ENCODE measurements at places on chromosomes 6 and 20.

- DNase-seq: no peak
Observed at GRCh38 chr6:36967757-36968156, 13.2 kb downstream of the PI16 start.

- no peak for DNase-seq
Observed at GRCh38 chr6:108869876-108870275, 21.7 kb downstream of the ARMC2 start.

DNA sequence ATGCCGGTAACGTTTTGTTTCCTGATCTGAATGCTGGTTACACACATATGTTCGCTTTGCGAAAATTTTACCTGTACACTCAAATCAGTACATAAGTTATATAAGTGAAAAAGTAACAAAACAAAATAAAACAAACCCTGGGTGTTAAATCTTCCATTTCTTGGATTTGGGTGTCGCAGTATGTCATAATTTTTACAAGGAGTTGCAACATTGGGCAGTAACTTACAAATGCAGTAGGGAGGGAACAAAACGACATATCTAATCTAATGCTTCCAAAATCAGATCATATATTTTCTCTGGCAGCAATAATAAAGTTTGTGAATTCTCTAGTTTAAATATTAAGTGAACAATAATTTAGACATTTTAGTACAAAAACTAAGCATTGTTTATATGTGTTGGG lies 25.2 kb downstream of the SNX14 start:
- DNase-seq: no peak

- no peak for DNase-seq
Observed at GRCh38 chr6:131413831-131414191, 159.2 kb upstream of the ARG1 start.

DNA sequence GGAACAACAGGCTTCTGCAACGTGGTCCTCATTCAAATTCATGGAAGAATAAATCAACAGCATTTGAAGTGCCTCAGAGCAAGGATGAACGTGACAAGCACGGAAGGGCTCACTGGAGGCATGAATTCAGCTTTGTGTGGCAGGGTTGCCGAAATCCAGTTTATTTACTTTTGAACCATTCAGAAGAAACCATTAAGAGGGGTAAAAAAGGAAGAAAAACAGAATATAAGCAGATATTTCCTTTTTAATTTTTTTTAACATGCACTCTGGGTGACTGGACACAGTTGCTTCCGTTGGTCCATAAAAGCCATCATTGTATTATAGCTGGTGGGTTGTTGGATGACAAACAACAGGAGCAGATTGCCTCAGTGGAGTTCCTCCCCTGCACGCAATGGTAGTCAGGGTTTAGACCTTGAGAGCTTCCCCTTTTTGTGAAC lies 17.3 kb upstream of the SNRPB2 start:
- DNase-seq: no peak

DNA sequence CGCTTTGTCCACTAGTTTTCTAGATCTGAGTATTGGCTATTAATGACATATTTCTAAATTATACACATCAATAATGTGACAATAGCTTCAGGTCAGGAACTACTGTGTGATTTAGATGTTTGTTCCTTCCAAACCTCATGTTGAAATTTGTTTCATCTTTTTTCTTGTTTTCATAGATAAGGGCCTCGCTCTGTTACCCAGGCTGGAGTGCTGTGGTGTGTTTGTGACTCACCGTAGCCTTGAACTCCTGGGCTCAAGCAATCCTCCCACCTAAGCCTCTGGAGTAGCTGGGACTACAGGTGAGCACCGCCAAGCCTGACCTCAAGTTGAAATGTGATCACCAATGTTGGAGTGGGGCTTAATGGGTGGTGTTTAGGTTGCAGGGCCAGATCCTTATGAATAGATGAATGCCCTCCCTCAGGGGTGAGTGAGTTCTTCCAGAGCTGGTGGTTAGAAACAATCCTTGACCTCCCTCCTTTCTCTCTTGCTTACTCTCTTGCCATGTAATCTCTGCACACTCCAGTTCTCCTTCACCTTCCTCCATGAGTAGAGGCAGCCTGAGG lies 5.9 kb upstream of the NQO2 start:
- no peak for DNase-seq

GRCh38 chr6:112522587-112522986 lies 175.5 kb downstream of the RFPL4B start:
- no peak for DNase-seq

- DNase-seq: no peak
Observed at GRCh38 chr20:62163485-62163865, 19.4 kb upstream of the MTG2 start.

DNA sequence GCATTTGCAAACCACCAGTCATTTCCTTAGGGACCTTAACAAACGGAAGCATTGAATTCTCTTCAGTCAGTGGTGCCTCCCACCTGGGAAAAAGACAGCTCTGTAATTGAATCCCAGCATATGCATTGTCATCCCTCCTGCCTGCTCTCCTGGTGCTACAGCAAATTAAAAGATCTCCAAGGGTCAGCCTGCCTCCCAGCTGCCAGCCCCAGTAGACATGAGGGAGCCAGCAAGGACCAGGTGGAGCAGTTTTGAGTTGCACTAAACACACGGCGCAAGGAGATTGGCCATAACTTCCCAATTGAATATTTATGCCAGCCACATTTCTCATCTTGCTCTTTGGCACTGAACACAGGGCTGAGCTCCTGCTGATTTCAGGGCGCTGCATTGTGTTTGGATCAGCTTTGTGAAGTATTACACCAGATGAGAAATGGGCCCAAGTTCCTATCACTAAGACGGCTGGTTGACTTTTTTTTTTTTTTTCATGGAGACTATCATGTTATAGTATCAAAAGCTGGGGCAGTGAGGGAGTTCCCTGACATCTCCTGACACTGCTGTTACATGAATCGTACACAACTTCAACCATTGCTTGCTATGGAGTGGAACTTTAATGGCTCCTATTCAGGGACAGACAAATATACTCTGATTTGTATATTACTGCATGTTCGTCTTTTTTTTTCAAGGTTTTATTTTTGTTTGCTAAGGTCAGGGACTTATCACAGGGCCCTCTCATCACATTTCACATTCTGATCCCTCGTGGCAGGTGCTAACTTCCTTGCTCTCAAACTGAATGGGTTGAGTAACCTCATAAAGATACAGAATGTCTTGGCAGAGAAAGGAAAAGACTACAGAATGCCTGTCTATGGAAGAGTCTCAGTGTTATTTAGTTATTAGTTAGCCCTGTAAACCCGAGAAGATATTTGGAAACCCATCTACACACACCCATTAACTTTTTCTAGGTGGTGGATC lies 191.1 kb downstream of the EYA4 start:
- no peak for DNase-seq

GRCh38 chr6:64987066-64987465 lies 720.0 kb downstream of the EYS start:
- DNase-seq: no peak

- DNase-seq: no peak
Observed at GRCh38 chr20:17863577-17864292, 104.9 kb downstream of the SNX5 start.

- DNase-seq: no peak
Observed at GRCh38 chr6:36546308-36546919, 865 bp downstream of the STK38 start.

- no peak for DNase-seq
Observed at GRCh38 chr6:81366972-81367371, 385.5 kb downstream of the TENT5A start.

DNA sequence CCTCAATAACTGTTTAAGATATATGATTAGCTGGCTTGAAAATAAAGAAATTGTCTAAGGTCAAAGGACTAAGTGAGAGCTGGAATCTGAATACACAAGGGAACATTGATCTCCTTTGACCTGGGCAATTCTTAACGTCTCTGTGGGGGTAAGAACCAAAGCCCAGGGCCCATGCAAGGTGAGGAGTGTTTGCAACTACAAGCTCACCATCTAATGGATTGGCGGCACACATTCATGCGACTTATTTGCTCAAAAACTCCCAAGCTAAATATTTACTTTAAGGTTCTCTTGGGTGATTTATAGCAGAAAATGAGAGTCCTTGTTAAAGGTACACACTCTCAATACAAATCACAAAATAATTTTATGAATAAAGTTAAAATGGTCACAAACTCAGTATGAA lies 392.0 kb upstream of the FLRT3 start:
- no peak for DNase-seq

- no peak for DNase-seq
Observed at GRCh38 chr6:167129562-167129961, 6.7 kb downstream of the CCR6 start.

DNA sequence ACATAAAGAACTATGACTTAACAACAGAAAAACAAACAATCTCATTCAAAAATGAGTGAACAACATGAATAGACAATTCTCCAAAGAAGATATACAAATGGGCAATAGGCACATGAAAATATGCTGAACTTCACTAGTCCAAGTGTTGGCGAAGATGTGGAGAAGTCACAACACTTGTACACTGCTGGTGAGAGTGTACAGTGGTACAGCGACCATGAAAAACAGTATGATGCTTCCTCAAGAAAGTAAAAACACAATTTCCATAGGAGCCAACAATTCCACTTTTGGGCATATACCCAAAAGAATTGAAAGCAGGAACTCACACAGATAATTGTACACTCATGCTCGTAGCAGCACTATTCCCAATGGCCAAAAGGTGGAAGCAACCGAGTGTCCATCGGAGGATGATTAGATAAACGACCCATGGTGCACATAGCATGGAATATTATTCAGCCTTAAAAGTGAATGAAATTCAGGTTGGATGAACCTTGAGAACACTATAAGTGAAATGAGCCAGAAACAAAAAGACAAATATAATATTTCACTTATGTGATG lies 6.6 kb downstream of the HLA-F start:
- DNase-seq: no peak

- DNase-seq: no peak
Observed at GRCh38 chr6:158808442-158808833, 10.7 kb downstream of the EZR start.

GRCh38 chr20:5865604-5866003 lies 84.7 kb downstream of the TRMT6 start:
- DNase-seq: no peak

DNA sequence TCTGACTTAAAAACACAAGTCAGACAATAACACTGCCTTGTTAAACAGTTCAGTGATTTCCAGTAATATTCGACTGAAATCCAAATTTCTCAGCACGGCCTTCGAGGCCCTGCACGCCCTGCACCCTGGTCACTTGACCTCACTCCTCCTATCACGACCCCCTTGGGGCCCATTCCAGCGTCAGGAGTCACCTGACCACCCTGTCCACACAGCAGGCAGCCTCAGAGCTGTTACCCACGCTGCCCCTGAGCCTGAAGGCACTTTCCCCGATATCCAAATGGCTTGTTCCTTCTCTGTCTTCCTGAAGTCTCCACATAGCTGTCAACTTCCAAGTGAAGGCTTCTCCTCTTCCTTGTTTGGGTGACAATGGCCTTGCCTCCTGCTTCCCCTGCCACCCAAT lies 33.1 kb upstream of the SMOC2 start:
- DNase-seq: no peak

GRCh38 chr6:97049253-97050011 lies 124.9 kb downstream of the KLHL32 start:
- DNase-seq: peak; percentile 77

DNA sequence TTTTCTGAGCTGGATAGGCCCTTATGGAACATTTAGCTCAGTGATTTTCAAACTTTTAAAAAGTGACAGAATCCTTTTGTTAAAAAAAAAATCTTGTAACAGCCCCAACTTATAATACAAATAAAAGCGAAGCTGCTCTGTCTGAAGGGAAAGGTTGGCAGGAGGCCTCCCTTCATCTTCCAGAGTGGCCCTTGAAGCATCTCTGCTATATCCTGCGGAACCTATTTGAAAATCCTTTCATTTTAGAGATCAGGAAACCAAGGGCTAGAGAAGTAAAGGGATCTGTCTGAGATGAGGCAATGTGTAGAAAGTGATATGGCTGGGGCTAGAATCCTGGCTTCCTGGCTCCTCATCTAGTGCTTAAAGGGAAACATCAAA lies 107.8 kb downstream of the UBE3D start:
- DNase-seq: no peak

GRCh38 chr6:96812077-96812703 lies 25.1 kb downstream of the GPR63 start:
- DNase-seq: no peak

DNA sequence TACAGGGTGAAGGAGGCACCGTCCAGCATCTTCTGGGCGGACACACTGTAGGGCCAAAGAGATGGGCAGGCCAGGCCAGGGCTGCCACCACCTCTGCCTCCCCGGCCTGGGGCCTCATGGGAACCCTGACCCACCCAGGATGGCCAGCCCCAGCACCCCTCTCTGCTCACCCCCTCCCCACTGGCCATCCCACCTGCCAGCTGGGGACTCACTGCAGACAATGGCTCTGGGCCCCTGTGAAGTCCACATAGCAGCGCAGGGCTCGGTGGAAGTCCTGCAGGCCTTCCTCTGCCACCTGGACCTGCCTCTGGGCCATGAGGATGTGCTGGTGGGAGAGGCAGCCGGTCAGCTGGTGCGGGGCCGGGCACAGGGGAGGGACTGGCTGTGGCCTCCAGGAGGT lies 3.6 kb upstream of the C20orf144 start:
- no peak for DNase-seq

DNA sequence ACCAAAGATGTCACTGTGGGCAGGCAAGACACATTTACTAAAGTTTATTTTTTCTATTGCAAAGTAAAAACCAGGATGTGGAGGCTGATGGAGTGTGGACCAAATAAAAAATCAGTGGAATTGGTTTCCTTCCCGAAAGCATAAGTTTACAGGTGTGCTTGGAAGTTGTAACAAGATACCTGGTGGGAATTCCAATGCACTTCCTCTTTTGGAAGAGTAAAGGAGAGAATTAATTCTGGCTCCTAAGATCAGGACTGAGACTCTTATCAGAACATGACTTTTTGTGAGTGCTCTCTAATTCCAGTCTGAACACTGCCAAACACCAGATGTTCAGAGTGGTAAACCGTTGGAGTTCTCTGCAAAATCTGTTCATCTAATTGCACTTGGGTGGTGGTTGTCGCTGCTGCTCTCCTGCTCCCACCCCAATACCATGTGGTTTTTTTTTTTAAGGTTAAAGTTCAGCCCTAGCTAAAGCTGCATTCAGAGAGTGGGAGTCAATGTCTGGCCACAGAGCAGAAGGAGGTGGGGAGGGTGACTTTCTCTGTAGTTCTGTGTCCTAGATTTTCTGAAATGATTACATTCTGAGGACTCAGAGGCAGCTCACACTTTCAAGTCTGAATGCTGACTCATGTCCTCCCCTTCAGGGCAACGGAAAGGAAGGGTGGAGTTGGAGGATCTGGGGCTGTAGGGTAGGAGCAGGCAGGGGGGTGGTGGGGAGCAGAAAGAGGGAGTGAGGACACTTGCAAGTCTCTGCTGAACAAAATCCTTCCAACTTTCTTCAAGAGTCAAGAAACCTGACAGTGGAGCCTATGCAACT lies 275.8 kb upstream of the PRDM1 start:
- no peak for DNase-seq

- peak; percentile 92 for DNase-seq
Observed at GRCh38 chr6:169250660-169251059, 3.0 kb downstream of the THBS2 start.

DNA sequence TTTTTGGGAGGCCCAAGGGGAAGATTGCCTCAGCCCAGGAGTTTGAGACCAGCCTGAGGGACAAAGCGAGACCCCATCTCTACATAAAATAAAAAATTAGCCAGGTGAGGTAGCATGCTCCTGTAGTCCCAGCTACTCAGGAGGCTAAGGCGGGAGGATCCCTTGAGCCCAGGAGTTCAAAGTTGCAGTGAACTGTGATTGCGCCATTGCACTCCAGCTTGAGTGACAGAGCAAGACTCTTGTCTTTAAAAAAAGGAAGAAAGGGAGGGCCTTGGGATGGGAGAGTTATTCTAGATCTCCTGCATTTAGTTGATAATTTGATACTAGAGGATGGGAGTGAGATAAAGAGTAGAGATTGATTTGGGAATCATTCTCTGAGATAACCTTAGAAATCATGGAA lies 68.1 kb downstream of the ITCH start:
- DNase-seq: no peak

GRCh38 chr6:158628542-158628941 lies 16.0 kb downstream of the DYNLT1 start:
- DNase-seq: no peak
